C1 segment of cervical spinal cord (tissue), 14 donors: ENCODE measurements at places on chromosomes 5 and 9.
A peak's percentile ranks its signal among the peaks of the same experiment; 100 is the strongest.

GRCh38 chr5:96873449-96873848 is 2.9 kb upstream of the ERAP2 start:
- DNase-seq, result no peak

DNA sequence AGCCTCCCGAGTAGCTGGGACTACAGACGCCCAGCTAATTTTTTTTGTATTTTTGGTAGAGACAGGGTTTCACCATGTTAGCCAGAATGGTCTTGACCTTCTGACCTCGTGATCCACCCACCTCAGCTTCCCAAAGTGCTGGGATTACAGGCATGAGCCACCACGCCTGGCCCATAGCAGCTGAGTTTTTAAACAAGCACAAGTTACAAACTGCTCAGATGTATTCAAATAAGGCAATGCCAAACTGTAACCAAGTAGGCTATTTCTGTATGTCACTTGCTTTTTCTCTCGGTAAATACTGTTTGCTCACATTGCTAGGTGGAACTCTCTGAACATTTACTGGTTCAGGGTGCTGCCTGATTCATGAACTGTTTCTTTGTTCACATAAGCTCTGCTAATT is 799.3 kb upstream of the NUDT12 start:
- DNase-seq, result no peak

DNA sequence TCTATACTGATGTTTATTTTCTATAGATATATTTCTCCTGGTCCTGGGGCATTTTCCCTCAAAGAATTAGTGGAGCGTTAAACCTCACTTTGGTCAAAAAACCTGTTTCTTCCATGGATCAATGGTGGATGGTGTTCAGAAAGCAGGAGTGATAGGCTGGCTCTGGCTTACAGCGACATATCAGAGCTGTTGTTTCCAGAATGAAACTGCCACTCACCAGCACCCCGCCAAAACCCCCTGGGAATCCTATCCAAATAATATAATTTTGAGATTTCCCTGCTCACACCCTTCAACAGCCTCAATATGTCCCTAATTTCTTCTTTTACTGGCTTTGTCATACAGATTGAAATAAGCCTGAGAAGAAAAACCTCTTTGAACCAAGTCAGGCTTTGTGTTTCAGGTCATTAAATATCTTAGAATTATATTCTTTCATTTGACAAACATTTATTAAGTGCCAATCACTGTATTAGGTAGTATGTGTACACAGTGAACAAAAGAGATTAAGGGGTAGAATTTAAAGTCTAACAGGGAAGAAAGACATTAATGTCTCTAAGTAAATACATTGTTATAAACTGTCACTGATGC is 144.5 kb upstream of the GPR151 start:
- DNase-seq, result no peak

- DNase-seq, result no peak
These were observed 96.3 kb downstream of the ARSB start for GRCh38 chr5:78888580-78889368.

DNA sequence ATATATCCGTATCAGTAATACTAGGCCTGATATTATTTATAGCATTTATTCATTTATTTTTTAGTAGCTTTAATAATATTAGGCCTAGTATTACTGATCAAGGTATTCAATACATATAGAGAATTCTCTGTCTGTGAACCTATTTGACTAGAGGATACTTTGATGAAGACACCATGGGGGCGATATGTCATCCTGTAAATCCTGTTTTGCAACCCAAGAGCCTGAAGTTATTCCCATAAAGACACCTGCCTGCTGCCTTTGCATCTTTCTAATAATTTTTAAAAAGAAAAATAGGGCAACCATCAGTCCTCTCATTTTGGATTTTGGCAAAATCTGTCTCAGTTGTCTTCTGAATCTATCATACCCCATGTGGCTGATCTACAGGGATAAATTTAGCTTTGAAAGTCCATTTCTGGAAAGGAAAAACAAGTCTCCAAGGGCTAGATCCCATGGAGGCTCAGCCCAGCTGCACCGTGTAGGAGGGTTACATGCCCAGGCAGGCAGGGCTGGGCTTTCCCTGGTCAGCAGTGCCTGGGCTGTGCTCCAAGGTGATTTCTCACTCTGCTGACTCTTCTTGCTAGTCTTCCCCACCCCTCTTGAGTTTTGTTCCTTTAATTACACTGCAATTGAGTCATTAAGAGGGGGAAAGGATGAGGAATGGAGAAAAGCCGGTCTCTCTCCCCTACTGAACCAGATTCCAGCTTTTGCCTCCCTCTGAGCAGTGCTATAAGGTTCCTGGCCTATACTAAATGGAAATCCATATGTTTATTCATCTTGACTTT is 169.0 kb downstream of the TRIM32 start:
- peak; percentile 1 for DNase-seq

GRCh38 chr9:103942651-103943050 is 151.5 kb upstream of the SMC2 start:
- DNase-seq, result no peak

GRCh38 chr9:136151214-136151804 is 32.6 kb upstream of the TMEM250 start:
- no peak for DNase-seq

DNA sequence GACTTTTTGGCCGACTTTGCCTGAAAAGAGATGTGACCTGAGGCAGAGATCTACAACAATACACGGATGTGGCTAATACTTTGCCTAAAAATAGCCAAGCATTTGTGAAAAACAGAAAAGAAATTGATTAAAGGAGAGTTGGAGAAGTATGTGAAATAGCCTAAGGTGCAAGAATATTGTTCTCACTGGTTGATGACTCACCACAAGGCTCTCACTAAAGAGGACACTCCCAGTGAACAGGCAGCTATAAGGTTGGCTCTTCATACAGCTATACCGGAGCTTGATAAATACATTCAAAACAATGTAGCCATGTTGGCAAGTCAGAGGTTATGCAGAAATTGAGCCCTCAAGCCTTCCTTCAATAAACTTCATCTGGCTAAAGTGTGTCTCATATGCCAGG is 317.2 kb upstream of the GRAMD2B start:
- DNase-seq, result no peak

DNA sequence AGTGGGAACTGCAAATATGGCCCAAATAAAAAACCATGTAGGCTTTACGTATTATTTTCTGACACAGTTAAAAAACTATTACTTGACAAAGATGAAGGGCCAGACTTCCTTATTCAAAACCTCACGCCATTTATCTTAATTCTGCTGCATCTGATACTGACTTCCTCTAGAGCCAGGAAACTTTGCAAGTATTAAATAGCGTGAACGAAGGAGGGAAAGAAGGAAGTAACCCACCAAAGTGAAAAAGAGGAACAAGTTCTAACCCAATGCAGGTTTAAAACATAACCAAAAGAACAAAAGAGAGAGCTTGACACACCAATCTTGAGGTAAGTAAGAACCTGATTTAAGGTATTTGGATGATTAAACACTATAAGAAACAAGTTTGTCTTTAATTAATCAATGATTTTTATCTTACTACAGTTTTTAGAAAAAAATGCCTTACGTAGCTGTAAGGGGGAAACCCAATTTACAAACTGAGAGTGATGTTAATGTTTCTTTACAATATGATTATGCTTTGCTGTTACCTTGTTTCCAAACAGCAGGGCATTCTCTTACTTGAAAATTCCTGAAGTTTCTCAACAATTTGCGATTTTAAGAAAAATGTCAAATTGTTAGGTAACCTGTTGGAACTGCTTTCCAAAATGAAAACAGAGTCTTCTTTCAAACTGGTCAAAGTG is at the start of gene GAPT:
GAPT (plus strand) TSS at position 220 of the 677 bp plus-strand sequence. CDS start 3,102 bp downstream, outside the sequence.
- no peak for DNase-seq

DNA sequence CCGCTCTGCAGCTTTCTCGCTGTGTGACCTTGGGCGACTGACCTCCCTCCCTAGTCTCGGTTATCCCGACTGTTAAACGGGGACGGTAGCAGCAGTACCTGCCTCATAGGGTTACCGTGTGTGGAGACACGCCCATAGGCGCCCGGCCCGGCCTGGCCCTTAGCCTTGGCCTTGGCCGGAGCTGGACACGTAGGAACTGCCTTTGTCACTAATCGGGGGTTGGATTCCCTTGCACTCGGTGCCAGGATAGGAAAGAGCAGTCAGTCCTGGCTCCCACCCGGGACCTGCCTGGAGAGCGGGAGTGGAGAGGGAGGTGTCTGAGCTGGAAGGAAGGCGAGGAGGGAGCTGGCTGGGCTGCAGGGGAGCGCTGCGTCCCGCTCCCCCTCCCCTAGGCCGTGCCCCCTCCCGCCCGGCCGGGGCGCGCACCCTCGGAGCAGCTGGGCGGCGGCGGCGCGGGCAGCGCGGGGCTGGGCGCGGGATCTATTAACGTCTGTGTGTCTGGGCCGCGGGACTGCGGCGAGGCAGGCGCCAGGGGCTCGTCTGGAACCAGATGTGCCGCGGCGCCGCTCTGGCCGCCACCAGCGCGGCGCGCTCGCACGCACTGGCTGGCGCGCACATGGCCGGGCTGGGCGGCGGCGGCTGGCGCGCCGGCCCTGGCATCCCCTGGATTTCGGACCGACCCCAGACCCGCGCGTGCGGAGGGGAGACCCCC is 31.7 kb downstream of the PRRX2 start:
- no peak for DNase-seq

DNA sequence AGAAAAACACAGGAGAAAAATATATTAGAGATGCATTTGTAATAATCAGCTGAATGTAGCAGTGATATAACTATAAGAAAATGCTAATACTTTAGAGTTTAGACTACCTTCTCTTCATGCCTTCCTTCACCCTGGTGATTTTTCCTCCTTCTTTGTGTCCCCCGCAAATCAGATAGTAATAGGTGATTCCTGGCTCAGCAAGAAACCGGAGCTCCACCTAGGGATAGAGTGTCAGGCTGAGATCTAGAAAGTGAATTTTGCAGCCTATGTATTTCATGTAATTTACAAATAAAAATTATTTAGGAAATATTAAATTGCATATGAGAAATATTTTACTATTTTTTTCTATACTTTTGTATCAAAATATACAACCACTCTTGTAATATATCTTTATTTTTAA is 109.8 kb upstream of the ST8SIA4 start:
- no peak for DNase-seq

DNA sequence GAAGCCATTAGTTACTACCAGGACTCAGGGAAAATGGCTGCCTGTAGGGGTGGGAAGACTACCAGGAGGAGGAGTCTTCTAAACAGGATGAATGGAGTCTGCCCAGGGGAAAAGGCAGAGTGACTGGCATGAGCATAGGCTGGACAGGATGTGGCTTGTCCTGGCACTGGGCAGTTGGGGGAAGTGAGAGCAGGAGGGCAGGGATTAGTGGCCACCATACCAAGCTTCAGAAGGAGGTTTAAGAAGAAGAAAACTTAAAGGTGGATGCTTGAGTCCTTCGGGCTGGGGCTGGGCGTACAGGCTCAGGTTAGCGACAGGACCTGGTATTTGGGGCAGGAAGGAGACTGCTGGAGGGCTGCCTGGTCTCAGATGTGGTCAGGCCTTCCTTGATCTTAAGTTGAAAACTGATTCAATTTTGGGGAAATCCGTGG is 5.0 kb upstream of the NSD1 start:
- no peak for DNase-seq

DNA sequence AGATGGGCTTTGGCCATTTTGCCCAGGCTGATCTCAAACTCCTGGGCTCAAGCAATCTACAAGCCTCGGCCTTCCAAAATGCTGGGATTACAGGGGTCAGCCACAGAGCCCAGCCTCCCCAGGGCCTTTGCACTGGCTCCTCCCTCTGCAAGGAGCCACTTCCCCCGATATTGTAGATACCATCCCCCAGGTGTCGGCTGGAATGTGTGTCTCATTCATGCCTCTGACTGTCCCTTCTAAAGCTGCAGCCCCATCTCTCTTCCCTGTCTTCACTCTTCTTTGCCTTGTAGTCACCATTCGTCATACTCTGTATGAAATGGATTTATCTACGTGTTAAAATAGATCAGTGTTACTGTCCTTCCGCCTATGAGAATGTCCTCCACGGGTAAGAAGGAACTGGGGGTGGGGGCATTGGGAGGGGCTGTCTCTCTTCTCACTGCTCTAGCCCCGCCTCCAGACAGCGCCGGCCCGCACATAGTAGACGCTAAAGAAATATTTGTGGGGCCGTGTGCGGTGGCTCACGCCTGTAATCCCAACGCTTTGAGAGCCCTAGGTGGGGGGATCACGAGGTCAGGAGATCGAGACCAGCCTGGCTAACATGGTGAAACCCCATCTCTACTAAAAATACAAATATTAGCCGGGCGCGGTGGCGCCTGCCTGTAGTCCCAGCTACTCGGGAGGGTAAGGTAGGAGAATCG is 68.5 kb downstream of the LMX1B start:
- DNase-seq, result no peak

DNA sequence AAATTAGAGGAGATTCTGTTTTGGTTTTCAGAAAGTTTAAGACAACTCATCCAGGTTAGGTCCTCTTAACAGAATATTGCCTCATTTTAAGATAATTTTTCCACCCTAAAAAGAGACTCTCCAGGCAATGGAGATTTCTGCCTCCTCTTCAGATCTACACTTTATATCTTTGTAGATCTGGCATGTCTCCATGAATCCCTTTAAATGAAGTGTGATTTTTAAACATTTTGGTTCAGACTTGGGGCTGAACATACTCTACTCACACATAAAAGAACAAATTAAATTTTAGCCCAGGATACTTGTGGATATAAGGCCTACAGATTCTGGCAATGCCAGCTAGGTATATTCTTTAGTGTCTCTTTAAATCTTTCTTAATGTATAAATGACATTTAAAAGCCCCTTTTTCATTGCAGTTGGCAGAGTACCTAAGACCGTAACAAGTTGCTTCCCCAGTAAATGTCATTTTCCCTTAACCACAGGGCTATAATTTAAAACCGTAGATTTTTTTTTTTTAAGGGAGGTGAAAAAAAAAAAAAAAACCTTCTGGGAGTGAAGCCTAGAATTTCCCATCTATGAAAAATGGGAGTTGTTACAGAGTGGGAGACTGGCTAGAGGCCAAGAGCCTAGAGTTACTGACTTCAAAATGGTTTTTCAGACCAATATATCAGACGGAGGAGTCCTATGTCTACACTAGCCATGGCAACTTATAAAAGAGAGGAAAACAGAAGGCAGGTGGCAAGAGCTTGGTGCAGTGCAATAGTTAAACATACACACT is 207.8 kb upstream of the TARS1 start:
- no peak for DNase-seq

DNA sequence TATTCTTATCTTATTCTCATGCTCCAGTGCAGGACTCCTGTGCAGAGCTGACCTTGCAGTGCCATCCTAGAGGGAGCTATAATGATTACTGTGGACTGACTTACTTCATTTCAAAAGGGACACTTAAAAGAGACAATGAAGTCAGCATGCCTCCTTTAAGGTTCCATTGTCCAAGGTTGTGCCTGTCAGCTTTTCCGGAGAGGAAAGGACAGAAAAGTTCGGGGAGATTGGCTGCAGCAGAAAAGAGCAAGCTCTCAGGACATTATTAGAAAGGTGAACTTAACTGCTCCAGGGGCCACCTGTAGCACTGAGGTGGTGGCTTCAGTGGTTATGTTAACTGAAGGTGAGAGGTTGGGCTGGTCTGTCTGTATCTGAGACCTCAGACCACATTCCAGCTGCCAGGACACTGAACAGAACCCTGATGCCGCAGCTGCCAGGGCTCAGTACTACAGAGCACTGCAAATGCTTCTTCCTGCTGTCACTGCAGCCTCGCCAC is 112.9 kb downstream of the ST8SIA4 start:
- no peak for DNase-seq

DNA sequence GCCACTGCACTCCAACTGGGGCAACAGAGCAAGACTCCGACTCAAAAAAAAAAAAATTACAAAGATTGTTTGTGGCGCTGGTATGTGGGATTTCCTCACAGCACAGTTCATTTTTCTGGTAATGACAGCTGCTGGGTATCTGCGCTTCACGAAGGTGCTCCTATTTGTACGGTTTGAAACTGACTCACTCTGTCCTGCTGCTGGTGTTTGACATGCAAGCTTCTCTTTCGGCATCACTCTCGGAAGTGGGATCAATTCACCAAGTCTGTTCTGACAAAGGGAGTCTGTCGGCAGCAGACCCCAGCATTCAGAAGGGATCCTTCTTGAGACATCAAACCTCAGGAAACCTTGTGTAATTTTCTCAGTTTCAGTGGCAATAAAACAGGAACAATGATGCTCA is 26.3 kb downstream of the MAML1 start:
- no peak for DNase-seq
